ENCODE measurements at places on chromosomes 4 and X.

DNA sequence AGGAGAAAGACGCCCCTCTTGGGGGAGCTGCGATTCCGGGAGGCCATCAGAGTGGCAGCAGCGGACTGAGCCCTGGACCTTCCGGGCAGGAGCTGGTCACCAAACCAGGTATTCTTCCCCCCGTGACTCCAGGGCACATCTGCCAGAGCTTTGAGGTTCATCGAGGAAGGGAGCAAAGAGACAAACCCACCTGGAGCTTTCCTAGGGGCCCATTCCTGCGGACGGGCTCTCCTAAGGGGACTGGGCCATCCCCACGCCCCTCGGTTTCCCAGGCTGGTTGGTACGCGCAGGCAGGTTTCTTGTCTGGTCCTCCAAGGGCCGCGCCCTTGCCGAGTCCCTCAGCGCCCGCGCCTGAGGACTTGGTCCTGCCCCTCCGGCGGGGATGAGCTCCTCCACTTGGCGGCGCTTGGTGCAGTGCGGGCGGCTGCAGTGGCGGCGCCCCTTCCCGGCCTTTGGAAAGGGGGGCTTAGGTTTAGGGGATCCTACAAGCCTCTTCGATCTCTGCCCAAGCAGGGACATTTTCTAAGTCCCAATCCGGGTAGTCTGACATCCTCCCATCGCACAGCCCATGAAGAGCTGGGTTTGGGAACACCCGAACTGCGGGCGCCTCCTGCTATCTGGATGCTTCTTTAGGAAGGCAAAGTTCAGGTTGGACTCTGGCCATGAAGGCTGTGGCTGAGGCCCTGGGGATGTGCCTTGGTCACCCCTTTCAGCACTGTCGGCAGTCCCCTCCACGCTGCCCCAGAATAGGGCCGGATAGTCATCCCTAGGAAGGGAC is 538 bp downstream of the STBD1 start:
- DNase-seq = peak; percentile 48

DNA sequence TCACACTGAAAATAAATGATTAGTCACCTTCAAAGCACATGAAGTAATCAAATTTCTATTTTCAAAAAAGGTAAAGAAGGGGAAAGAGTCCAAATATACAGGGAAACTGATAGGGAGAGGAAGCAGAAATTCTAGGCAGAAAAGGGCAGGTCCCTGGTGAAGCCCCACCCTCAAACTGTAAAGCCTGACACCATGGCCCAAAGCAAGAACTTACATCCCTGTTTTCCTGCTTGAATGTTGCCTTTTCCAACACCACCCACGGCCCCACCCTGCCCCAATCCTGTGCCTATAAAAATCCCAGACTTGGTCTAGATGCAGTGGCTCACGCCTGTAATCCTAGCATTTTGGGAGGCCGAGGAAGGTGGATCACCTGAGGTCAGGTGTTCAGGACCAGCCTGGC is 361.8 kb downstream of the PPP3CA start:
- DNase-seq = no peak

DNA sequence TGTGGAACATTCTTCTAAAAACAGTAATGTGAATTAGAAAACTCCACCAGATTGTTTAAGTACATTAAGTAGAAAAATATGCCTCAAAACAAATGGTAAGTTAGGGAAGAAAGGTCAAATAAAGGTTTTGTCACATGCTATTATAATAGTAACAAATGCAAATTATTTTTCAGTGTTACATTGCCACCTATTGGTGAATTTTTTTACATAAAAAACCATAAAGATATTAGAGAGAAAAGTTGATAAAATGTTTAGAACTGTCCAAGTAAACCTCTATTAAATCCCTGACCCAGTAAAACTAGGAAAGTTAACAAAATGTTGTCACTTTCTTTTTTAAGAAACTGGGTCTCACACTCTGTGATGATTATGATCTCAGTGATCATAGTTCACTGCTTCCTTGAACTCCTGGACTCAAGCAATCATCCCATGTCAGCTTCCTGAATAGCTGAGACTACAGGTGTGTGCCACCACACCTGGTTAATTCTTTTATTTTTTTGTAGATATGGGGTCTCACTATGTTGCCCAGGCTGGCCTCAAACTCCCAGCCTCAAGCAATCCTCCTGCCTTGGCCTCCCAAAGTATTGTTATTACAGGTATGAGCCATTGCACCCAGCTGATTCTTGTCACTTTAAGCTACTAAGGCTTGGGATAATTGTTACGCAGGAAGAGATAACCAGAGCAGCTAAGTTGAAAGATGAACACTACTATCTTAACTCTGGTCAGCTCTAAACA is 157.6 kb downstream of the ATRX start:
- DNase-seq = no peak

- no peak for DNase-seq
Observed at GRCh38 chrX:117713411-117713810, 403.2 kb downstream of the KLHL13 start.
